Stimulated activated CD8-positive, alpha-beta memory T cell treated with anti-CD3 and anti-CD28 coated beads, Interleukin-15, amount 100 ng/mL, for 24 hours (primary cell): ENCODE measurements at places on chromosomes 3 and 15.

GRCh38 chr3:166123576-166123975, 286.4 kb upstream of the BCHE start:
- no peak for DNase-seq

DNA sequence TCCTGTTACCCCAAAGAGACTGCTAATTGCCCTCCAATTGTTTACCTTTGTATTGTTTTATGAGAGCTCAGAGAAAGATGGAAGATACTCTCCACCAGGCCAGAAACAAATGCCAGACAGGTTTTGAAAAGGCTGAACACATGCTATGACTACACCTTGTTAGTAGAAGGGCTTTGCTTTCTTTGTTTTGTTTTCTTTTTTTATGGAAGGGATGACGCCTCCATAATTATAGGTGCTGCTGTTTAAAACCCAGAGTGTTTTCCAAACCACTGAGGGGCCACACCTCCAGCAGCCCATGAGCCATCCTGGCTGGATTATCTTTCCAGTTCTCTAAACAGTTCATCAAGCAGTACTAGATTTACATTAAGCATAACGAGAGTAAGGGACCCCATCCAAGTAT, 5.6 kb upstream of the FOXP1 start:
- DNase-seq: no peak

- DNase-seq: no peak
Observed at GRCh38 chr3:178603735-178604134, 67.5 kb downstream of the KCNMB2 start.

- no peak for DNase-seq
Observed at GRCh38 chr15:26235864-26236263, 372.7 kb upstream of the ATP10A start.

GRCh38 chr15:40751745-40752144, 3.3 kb downstream of the RMDN3 start:
- no peak for DNase-seq

DNA sequence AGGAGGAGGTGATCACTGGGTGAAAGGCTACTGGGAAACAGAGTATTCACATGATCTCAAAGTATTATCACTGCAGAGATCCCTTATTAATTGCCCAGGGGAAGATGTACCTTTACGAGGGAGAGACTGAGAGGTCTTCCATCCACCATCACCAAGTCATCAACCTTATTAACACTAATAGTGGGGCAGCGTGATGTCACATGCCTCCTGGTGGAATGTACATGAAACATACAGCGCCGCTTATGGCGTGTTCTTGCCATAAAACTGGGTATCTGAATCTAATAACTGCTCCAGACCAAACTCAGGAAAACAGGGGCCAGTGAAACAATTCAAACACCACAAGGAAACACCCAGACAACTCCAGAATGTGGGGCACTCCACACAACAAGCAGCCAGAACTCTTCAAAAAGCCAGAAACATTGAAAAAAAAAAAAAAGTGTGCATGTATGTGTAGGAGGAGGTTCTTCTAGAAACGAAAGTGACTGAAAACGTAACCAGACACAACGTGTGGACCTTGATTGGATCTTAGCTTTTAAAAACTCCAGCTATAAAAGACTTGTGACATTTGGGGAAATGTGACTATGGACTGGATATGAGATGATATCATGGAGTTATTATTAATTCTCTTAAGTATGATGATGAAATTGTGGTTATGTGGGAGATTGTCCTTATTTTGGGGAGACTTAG, 4.6 kb downstream of the STIMATE start:
- no peak for DNase-seq

GRCh38 chr3:195907684-195907933, 742 bp downstream of the TNK2 start:
- no peak for DNase-seq

GRCh38 chr3:172238188-172238587, 198.8 kb downstream of the FNDC3B start:
- DNase-seq: no peak
